ENCODE measurements at places on chromosomes 3 and 15.

DNA sequence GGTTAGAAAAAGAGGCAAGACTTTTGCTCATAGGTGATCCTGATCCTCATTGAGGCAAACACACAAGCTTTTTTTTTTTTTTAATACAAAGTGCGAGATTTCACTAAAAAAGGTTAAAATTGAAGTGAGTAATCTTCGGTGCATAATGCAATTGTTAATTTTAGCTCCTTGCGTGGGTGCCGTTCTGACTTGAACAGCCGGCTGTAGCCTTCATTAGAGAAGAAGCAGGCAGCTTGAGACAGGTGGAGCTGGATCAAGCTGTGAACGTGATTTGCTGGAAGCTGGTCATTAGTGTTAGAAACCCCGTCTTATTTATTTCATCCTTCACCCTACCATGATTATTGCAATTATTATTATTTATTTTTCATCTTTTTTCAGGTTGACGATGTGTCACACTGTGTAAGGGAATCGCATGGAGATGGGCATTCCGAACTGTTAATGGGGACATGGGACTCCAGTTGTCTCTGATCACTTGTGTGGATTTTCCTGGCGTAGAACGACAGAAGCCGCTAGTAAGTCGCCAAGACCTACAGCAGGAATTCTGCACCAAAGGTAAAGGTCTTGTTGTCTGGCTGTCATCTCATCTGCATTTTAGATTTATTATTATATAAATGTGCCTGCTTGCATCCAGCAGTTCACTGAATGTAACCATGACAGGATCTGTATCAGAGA lies 40.2 kb downstream of the ARPP21 start:
- DNase-seq = no peak

GRCh38 chr3:128170866-128171516 lies 17.7 kb downstream of the EEFSEC start:
- no peak for DNase-seq

- no peak for DNase-seq
Observed at GRCh38 chr15:36079021-36079420, 500.4 kb upstream of the CDIN1 start.

DNA sequence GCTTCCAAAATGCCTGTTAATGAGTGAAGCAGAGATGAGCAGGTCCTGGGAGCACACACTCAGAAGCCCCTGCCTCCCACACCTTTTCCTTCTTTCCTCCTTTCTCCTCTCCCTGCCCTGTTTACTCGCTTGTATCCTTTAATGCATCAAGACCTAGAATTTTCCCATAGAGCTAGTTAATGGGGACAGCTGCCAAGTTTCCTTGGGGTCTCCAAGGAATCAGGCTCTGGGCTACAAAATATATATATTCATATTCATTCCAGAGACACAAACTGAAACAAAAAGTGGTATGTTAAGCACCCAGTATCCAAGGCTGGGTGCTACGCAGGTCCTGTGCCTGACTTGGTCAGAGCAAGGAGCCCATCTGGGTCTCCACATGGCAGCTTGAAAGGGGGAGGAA lies 235.6 kb downstream of the MYRIP start:
- DNase-seq = no peak

DNA sequence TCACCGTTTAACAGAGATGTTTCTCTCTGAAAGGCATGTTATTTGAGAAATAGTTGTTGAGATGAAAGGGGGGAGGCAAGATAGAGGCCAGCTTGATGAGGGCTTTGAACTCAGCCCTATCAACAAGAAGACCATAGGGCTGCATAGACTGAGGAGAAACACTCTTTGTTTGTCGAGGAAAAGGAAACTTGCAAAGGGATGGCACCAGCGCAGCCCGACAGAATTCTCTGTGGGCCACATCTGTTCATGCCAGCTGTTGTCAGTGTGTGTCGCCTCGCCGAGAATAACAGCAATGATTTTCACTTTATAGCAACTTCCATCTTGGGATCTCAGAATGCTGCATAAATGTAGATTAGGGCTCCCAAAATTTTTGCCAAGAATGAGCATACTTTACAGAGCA lies 478.3 kb upstream of the TPRG1 start:
- DNase-seq = no peak

DNA sequence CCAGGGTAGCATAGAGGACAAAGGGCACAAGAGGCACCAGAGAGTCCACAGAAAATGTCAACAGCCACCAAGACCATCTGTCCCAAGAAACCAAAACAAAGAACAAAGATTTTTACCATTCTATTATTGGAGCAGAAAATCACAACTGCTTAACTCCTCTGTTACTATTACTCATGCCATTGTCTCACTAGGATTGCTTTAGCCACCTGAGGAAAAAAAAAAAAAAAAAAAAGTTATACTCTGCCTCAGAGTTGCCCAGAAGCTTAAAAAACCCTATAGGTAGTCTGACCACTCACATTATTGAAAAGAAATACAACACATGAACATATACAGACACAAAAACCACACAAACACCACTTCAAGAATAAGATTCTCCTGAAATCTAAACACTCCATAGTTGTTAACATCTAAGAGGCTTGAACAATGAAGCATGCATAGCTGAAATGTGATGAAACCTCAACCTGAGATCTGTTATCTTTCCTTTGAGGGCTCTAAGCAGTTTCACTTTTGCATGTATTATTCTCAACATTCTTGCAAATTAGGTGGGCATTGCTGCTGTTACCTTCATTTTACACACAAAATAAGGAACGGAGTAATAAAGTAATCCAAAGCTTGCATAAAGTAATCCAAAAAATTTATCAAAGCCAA lies 85.4 kb downstream of the IGSF11 start:
- no peak for DNase-seq

DNA sequence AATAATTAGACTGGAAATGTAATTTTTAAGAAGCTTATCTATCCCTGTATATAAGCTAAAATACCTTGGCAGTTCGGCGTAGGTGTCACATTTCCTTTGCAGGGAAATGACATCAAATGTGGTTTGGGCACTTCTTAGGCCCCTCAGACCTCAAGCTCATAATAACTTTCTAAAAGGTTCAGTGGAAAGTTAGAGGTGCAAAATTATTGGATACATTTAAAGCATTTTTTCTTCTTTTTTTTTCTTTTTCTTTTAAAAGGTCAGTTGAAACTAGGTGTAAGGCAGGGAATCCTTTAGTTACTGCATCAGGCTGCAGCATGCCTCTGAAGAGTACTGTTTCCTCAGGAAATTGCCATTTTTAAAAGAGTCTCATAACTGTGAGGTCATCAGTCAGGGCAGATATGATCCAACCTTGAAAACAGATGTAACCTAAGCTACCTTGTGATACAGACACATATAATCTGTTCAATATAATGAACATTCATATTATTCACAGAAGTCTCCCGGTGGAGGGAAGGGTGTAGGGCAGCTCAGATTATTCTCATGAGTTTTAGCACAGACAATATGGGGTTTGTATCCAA lies 4.8 kb downstream of the SACM1L start:
- peak; percentile 44 for DNase-seq

DNA sequence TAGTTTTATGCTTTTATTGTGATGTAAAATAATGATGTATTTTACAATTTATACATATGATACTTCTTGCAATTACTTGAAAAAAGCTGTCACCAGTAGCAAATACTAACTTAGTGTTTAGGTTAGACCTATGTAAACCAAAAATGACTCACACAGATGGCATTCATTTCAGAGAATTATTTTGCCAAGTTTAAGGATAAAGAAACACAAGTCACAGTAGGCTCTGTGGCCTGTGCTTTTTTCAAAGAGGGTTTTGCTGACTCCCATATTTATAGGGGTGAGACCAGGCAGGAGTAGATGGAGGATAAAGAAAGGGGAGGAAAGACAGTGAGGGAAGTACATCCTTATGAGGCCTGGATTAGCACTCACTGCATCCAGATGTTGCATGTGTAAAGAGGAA lies 356.6 kb upstream of the NPAP1 start:
- no peak for DNase-seq

DNA sequence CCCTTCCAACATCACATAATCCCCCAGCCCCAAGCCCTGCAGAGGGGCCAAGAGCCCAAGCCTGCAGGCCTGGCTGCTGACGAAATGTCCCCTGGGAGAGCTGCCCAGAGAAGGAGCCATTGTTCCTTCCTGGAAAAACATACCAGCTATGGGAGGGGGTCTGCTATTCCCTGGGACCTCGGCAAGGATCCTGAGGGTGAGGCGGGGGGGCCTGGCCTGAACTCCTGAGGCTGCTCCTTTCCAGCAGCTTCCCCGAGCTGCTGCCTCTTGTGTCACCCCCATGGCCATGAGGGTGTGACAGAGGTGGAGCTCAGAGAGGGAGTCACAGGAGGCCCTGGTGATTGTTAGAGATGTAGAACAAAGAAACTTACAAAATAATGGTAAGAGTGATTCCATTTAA lies 12.9 kb downstream of the LOXL1 start:
- DNase-seq = no peak

DNA sequence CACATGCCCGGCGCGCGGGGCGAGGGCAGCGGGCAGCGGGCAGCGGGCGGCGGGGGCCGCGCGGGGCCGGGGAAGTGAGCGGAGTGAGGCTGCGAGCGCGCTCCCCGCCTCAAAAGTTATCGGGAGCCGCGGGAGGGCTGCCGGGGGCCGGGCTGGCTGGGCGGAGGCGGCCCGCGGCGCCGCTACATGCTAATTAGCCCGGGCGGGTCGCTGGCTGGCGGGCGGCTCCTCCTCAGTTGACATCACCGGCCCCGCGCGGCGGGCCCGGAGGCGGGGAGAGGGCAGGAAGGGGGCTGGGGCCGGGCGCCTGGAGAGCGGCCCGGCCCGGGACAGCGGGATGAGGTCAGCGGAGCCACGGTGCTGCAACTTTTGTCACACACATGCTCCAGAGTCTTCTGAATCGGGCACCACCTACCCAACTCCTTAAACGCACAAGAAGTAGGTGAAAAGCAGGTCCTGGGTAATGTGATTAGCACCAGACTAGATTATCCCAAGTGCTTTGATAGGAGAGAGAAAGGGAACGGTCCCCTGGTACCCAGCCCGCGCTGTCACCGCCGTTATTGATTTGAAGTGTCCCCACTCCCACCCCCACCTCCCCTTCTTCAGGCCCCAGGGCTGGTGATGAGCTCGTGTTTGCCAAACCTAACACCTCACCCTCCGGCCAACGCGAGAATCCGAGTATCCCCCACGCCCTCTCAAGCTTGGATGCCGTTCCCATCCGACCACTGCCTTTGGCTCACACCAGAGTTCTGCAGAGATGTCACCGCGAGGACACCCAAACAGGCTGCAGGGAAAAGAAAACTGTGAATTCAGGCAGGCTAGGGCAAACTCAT lies at the start of gene HEG1:
TSS of gene HEG1 (minus strand) at position 85 of the 833 bp plus-strand sequence. CDS start 107 bp downstream, outside the sequence.
- peak; percentile 70 for DNase-seq

DNA sequence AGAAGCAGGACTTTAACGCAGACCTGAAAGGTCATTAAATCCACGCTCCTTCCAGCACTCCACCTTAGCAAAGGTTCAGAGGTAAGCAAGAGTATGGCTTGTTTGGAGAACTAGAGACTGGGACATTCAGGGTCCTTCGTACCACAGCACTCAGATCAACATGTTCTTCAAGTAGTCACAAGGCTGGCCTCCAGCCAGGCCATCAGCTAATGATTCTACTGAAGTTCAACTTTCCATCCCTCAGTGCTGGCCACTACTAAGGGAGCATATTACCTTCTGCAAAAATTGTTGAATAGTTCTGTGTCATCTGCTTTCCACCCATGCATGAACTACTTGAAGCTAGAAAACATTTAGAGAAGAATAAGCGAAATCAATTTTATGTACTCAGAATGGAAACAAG lies 17.6 kb downstream of the CD200R1L start:
- no peak for DNase-seq

DNA sequence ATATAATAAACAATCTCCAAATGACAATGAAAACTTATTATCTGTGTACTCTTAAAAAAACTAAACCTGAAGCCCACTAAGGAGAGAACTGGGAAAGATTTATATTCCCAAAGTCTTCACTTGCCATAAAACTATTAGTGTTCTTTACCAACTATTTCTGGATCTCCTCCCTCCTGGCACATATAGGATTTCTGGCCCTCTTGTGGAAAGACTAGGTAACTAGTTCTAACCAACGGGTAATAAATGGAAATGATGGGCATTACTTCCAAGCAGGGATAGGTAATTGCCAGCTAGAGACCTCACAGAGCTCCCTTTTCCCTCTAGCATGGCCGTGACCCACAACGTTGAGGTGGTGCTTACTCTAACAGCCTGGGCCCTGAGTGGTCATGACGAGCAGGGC lies 110.1 kb downstream of the DNAH12 start:
- DNase-seq = no peak

DNA sequence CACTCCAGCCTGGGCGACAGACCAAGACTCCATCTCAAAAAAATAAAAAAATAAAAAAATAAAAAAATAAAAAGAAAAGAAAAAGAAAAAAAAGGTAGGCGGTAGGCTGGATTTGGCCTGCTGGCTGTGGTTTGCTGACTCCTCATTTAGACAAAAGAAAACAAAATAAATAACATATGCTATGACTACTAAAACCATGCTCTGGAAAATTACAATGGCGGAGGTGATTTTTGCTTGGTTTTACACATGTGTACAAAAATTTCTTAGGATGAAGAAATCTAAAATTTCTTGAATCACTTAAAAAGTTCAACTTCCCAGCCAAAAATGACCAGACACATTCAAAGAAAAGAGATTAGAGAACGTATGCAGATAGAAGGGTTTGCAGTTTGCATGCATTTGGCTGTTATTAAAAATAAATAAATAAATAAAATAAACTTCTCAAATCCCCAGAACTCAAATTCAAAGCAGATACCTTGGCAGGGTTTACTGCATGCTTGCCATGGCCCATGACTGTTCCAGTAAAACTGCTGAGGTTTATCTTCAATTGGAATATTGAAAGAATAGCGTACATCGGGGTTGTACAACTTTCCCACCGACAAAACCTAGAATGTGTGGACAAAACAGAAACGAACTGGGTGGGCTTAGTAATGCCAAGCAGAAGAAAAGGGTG lies 65.9 kb downstream of the ADAMTS9 start:
- DNase-seq = no peak

DNA sequence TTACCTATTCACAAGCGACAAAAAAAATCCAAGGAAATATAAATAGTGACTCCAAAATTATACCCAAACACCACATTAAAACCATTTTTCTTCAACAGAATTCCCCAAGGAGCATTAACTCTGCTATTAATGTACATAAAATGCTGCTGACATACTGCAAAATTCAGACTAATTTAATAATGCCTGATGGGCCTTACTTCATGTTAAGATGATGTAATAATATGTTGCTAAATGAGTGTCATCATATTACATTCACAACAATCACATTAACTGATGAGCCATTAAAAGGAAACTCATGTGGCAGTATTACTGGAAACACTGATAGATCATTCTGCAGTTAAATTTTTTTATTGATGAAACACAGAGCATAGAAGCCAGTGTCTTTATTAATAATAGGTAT lies 204.9 kb upstream of the CGNL1 start:
- DNase-seq = no peak

DNA sequence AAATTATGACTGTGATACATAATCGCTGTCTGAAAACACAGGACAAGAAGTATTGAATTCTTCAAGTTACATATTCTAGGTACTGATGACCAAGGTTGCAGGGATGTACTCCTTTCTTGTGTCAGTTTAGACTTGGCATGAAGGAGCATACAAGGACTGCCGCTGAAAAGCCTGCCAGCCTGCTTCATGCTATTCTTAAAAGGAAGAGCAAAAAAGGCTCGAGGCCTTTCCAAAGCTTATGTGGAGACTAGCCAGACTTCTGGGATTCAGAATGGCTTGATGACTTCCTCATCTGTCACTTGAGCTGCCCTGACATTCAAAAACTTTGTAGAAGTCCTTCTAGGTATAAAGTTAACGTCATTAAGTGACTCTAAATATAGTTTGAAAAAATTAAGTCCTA lies 92.0 kb downstream of the CADM2 start:
- no peak for DNase-seq

GRCh38 chr3:60932643-60933042 lies 318.6 kb downstream of the FHIT start:
- DNase-seq = no peak
